Activated CD8-positive, alpha-beta memory T cell treated with anti-CD3 and anti-CD28 coated beads for 4 hours (primary cell): ENCODE measurements at places on chromosomes 1 and 21.

DNA sequence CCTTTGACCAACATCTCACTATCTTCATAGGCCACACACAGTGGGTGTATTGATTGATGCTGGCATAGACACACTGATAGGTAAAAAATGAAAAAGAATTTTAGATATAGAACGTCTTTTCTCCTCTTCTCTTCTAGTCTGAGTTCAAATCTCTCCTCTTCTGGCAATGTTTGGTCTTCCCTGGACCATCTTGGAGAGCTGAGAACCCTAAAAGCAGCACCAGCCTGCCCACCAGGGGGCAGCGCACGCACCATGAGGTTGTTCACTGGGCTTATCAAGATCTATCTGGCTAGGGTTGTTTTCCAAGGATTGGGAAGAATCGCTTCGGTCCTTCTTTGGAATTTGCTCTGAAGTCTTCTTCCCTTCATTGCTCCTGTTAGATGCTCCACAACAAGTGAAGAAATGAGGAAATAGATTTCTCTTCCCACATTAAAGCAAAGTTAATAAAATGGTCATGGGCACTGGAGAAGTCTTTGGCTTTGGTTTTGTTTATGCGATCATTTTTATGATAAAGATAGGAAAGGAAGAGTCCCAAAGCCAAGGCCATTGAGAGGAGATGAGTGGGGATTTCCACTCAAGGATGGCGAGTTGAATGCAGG lies 104.0 kb upstream of the OLIG2 start:
- DNase-seq = no peak

DNA sequence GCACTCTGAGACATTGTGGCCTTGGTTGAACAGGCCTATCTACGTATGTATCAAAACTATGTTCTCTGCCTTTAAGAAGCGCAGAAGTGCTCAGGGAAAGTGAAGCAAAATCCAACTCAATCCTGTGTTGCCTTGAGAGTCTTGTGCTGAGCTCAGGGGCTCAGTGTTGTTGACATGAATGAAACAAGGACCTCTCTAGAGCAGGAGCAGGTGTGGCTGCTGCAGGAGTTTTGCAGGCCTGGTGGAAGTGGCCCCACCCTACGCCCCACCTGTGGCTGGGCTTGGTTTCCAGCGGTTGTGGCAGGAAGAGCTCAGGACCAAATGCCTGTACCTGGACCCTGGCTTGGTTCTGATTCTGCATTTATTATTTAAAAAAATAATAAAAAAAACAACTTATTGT lies 20.9 kb downstream of the CA6 start:
- no peak for DNase-seq

GRCh38 chr1:4594286-4594991 lies 60.0 kb upstream of the AJAP1 start:
- DNase-seq = no peak

GRCh38 chr1:88650676-88651418 lies 33.2 kb upstream of the PKN2 start:
- no peak for DNase-seq

GRCh38 chr1:206878456-206878855 lies 13.0 kb downstream of the IL20 start:
- no peak for DNase-seq

DNA sequence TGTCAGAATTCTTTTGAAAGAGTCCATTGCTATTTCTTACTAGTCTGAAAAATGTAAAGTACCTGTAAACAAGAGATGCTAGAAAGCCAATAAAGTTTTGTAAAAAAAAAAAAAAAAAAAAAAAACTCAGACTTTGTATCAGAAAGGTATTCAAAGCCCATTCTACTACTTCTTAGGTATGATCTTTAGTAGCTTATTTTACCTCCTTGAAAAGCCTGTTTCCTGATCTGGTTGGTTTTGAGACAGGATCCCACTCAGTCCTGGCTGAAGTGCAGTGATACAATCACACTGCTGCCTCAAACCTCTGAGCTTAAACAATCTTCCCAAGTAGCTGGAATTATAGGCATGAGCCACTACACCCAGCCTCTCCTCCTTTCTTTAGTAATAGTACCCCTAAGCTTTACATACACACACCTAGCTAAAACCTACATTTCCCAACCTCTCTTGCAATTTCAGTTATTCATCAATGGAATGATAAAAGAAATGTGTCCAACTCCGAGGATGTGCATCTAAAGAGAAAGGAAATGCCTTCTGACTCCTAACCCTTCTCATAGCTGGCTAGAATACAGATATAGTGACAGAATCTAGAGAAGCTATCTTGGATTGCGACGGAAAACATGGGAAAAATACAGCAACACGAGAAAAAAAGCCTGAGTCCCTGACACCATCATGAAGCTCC lies 30.6 kb downstream of the EPS15 start:
- no peak for DNase-seq

- DNase-seq = no peak
These were observed 618.8 kb downstream of the MATN1 start for GRCh38 chr1:30104551-30104950.

- DNase-seq = no peak
These were observed 25.5 kb downstream of the ETV3L start for GRCh38 chr1:157073944-157074685.

DNA sequence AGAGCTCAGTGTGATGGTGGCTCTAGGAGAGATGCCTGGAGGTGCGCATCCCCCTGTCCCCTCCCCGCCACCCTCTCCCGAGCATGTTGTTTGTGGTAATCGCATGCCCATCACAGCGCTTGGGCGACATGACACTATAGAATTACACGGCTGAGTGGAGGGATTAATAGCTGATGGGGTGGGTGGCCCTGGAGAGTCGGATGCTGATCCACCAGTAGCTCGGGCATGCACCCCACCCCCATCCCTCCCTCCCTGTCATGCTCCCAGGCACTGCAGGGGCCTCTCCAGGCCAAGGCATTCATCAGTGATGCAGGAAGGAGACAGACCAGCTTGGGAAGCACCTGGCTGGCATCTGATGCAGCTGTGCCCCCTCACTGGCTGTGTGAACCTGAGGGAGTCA lies 159.0 kb upstream of the IGSF21 start:
- no peak for DNase-seq

DNA sequence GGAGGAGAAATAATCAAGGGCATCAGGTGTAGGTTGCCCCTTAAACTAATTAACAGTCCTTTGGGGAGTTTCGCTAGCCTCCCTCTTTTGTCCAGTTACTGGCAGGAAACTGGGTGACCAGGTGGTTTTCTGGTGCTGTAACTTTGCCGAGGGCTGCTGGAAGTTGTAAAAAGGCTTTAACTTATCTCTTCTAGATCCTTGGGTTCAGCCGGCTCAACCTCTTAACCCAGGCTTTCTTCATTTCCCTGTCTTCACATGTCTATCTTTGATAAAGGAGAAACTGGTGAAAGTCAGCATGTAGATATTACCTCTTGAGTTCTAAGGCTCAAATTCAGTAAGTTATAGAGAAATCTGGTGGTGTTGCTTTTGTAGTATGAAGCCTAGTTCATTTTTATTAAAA lies 289.7 kb upstream of the NRIP1 start:
- no peak for DNase-seq

- DNase-seq = no peak
These were observed 54.2 kb downstream of the S1PR1 start for GRCh38 chr1:101290922-101291561.

DNA sequence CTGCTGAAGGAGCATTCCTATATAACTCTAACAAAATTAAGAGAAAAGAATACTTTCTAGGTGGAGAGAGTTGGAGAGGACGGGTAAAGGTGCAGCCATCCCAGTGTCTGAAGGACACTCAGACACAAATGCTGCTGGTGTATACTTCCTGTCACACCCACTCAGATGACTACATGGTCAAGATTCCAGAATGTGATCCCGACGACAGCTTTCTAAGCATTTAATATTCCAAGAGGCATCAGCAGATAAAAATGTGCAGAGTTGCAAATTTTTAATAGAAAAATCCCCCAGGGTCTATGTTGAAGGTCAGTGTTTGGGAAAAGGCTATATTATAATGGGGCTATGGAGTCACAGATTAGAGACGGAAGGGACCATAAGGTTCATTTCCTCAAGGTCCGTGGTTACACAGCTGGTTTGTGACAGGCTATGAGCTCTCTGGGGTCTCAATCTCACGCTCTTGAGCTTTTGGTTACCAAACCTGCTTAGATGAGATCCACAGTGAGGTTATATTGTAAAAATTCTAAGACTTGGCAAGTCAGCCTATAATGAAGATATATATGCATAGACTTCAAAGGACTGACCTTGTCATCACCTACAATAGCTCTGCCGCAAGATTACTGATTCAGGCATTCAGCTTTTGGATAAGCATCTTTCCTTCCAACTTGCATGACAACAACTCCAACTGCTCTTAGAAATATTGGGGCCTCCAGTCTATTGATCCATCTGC lies 35.1 kb downstream of the ZNF281 start:
- no peak for DNase-seq

DNA sequence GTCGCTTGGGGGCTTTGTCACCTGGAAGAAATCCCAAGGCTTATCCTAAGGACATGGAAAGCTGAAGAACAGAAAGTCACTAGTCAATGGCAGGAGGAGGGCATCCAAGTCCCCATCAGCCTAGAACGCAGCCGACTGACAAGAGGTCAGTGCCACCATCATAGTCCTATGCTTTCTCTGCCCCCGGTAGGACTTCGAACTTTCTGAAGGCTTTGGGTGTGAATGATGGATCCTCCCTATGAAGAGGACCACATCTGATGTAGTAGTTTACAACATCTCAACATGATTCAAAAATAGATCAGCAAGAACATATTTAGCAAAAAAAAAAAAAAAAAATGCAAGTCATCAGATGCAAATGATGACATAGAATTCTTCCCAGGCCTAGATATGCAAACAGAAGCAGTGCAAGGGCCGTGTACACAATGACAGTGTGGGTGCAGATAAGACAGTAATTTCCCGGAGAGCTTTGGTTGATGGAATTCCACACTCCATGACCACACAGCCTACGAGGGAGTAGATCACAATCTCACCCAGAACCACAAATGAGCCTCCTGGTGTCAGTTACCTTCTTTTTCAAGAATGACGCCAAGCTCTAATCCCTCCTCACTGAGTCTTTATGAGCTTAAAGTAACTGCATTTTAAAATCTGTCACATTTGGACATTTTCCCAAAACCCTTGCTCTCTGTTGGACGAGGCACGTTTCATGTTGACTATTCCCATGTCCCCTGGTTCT lies 88.2 kb downstream of the PSMG1 start:
- DNase-seq = no peak
